Urinary bladder (tissue), 4 donors: ENCODE measurements at places on chromosomes 3 and 15. TPM values are rescaled to one million over a fixed set of nuclear protein-coding genes. Genes with fewer than 3 reads are reported as not detected.

GRCh38 chr15:74376226-74376625 lies 8.8 kb upstream of the CYP11A1 start:
- DNase-seq, result no peak

Gene ACY1
- polyA plus RNA-seq, result 20.0 TPM

- DNase-seq, result no peak
Observed at GRCh38 chr3:28294667-28295413, 53.4 kb downstream of the CMC1 start.

- DNase-seq, result no peak
Observed at GRCh38 chr3:137807998-137808397, 43.9 kb downstream of the SOX14 start.

Gene BFSP2
- not detected for polyA plus RNA-seq

DNA sequence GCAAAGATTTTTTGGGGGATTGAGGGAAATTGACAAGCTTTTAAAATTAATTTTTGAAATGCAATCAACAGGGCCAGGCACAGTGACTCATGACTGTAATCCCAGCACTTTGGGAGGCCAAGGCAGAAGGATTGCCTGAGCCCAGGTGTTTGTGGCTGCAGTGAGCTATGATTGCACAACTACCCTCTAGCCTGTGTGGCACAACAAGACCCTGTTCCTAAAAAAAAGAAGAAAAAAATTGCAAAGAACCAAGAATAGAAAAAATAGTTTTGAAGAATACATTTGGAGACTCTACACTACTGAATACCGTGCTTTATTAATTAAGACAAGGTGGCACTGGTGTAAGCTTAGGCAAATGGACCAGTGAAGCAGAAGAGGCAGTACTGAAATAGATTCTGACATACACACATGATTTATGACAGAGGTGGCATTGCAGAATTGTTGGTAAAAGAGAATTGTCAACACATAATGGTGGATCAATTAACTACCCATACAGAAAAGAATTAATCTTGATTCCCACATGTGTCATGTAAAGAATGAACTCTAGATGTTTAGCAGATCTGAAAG lies 443.3 kb upstream of the ATP11B start:
- DNase-seq, result no peak

- DNase-seq, result no peak
Observed at GRCh38 chr3:33211444-33211843, 7.2 kb downstream of the SUSD5 start.

Gene LYZL4
- polyA plus RNA-seq, result not detected

Gene ACOX2
- 25.7 TPM for polyA plus RNA-seq

DNA sequence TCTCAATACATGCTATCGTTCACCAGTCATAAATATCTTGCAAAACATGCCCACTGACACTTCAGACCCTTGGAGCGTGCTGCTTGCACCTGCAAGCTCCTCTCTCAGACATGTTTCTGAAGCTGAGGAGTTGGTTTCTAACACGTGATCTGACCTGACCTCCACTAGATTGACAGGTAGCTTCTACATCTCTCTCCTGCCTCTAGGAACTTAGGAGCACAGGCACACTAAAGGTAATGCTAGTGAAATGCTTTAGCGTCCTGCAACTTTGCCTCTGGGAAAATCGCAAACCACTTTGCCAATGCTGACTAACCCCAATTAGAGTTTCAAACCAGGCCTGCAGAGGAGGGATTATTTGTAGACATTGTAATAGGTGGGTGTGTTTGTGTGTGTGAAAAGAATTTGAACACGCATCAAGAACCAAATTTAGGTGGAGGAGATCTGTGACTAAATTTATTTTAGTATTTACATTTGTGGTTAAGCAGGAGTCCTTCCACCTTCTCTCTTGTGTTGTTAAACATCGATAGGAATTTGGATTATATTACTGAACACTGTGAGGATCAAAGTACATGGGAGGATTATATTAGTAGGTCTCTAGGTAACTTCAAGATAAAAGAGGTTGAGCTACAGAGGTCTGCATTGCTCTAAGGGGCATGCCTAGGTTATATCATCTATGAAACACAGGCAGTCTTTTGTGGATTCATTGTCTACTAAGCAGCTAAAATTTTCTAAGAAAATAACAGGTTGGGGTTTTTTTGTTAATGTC lies 86.7 kb upstream of the ZBED2 start:
- no peak for DNase-seq

GRCh38 chr15:76328958-76329357 lies 7.6 kb upstream of the ISL2 start:
- DNase-seq, result no peak

- no peak for DNase-seq
Observed at GRCh38 chr3:160577556-160578195, 12.3 kb upstream of the KPNA4 start.

Gene ANO10
- polyA plus RNA-seq, result 25.1 TPM

Gene PPP2R3A
- 10.5 TPM for polyA plus RNA-seq

DNA sequence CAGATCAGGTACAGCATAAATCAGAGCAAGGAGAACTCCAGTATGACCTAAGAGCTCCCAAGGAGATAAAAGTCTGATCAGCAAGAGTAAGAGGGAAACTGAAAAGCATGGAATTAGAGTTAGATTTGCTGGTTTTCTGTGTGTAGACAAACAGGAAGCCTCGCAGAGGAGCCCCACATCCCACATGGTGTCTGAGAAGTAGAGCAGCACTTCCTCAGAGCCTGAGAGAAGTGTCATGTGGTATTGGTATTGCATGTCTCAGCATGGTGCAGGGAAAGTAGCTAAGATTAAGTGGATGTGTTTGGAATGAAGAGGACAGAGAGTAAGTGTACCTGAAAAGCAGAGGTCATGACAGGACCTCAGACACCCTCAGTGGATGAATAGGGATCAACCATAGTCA lies 175.4 kb upstream of the GBE1 start:
- no peak for DNase-seq

GRCh38 chr3:141313093-141313683 lies 55.1 kb upstream of the ZBTB38 start:
- no peak for DNase-seq

DNA sequence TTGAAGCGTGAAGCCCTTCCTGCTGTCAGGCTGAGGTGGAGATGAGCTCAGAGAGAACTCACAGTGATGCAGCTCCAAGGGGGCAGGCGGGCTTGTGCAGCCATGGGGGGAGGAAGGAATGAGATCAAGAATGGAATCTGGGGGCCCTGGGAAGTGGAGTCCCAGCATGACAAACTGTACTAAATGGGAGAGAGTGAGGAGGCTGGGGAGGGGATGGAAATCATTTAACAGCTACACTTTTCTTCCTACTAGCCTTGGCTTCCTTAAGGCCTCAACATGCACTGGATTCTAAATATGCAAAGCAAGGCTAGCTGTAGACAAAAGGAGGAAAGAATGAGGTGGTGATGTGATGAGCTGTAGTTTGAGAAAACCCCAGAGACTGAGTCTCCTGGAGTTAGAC lies 133.9 kb downstream of the EEFSEC start:
- no peak for DNase-seq

DNA sequence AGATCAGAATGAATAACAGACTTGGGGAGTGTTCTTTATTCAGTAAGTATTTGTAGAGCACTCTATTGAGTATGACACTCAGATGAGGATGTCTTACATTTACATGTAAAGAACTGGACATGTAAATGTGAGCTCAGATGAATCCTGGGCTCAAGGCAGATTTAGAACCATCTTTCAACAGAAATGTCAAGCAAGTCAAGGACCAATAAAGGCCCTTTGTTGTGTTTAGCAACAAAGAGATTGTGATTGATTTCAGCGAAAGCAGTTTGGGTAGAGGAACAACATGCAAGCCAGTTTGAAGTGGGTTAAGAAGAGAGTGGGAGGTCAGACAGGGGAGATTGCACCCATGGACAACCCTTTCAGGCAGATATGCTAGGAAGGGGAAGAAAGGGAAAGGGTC lies 194.2 kb upstream of the DNAJC19 start:
- DNase-seq, result no peak

Gene GMNC
- not detected for polyA plus RNA-seq

DNA sequence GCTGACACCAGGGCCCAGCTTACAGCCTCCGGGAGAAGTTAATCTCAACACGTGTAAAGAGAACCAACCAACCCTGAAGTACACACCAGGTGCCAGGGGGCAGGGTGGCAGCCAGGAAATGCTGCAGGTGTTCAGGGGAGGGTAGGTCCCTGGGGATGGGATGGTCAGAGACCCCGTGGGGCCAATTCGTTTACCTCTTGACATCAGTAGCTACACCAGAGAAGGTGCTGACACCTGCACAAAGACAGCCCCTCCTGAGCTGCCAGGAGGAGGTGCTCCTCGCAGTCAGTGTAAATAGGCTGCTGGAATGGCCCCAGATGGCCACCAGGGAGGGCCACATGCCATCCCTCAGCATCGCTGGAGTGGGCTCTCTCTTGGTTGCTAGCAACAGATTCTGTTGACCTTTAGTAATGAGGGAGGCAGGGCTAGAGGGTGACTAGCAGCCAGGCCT lies 52.8 kb downstream of the CORO2B start:
- no peak for DNase-seq

DNA sequence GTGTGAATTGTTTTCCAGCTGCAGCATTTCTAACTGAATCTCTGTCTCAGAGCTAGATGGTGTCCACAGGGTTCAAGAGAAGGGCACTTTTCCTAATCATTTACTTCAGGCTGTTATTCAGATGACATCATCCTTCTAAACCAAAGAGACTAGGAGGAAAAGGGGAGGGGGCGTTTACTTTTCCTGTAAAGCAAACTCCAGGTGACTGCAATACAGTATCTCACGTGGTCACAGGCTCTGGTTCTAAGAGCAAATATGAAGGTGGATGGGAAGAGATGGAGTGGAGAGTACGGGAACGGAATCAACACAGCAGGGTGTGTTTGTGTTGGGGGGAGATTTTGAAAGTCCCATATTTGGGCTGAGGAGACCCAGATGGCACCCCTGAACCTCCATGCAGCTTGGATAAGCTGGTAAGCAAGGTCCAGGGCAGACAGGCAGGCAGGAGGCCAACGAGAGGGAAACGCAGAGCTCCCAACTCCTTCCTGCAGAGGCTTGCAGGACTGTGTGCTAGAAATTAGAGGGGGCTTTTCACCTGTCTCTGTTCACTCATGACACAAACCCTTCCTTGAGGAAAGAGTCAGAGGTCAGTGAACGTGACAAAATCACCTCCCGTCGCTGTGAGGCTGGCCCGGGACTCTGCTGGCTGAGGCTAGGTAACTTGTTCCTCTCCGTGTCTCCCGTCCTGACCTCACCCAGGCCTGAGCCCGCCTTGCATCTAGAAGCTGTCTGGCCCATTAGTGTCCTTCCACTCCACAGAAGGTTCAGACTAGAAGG lies 151.2 kb downstream of the OPA1 start:
- DNase-seq, result peak; percentile 64

DNA sequence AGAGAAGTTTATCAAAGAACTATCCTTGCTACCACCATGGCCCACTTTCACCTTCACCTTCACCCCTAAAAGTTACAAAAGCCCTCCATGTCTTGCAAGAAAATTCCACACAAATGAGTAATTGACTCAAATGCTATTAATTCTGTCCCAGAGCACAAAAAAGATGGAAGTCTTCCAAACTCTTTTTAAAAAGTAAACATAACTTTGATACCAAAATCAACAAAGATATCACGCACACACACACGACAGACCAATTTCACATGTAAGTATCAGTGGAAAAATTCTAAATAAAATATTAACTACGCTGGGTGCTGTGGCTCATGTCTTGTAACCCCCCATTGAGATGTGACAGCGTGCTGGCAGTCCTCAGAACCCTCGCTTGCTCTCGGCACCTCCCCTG lies 1.1 kb upstream of the MCCC1 start:
- no peak for DNase-seq

Gene CMTM8
- 10.0 TPM for polyA plus RNA-seq

Gene TGM4
- not detected for polyA plus RNA-seq

DNA sequence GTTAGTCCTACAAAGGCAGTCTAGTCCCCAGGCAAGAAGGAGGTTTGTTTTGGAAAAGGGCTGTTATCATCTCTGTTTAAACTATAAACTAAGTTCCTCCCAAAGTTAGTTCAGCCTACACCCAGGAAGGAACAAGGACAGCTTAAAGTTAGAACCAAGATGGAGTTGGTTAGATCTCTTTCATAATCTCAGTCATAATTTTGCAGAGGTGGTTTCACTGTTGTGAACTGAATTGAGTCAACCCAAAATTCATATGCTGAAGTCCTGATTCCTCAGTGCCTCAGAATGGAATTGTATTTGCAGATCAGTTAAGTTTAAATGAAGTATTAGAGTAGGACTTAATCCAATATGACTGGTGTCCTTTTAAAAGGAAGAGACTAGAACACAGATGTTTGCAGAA lies 101.0 kb upstream of the C3orf80 start:
- DNase-seq, result no peak

Gene PLSCR2
- not detected for polyA plus RNA-seq

- DNase-seq, result no peak
Observed at GRCh38 chr3:166669781-166670180, 710.3 kb downstream of the ZBBX start.

DNA sequence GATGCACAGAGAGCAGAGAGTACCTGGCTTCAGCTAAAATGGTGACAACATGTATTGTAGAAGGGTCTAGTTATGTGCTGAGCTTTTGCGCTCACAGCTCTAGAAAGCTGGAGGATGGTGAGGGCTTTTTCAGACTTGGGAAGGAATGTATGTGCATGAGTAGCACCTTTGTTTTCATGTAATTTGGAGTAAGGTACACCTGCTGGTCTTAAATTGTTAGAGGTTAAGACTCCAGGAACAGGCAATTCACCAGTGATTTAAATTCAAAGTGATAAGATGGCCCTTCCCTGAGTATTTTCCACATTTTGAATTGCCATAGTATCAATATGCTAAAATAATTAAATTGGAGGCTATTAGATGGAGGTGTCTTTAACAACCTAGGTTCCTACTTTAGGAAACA lies 436.4 kb upstream of the GOLIM4 start:
- DNase-seq, result no peak

Gene RNU5B-1
- polyA plus RNA-seq, result not detected

GRCh38 chr3:148950806-148951205 lies 40.5 kb upstream of the GYG1 start:
- no peak for DNase-seq

DNA sequence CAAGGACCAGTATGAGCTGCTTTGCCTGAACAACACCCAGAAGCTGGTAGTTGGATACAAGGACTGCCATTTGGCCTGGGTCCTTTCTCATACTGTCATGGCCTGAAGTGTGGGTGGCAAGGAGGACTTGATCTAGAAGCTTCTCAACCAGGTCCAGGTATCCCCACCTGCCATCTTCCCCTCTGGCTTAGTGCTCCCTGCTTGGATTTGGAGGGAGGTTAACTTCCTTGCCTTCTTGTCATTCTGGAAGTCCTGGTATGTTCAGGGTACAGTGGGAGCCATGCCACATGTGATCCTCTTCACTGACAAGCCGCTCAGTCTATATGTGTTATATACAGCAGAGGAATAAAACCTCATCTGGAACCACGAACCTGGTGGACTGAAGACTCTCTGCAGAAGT lies 37.7 kb upstream of the TOPBP1 start:
- DNase-seq, result no peak

- no peak for DNase-seq
Observed at GRCh38 chr3:117632191-117632590, 922.6 kb downstream of the TUSC7 start.

- DNase-seq, result peak; percentile 91
Observed at GRCh38 chr3:157088601-157089454, 71.1 kb downstream of the CCNL1 start.
